ENCODE measurements at places on chromosomes 2 and 18.
A peak's percentile ranks its signal among the peaks of the same experiment; 100 is the strongest.

DNA sequence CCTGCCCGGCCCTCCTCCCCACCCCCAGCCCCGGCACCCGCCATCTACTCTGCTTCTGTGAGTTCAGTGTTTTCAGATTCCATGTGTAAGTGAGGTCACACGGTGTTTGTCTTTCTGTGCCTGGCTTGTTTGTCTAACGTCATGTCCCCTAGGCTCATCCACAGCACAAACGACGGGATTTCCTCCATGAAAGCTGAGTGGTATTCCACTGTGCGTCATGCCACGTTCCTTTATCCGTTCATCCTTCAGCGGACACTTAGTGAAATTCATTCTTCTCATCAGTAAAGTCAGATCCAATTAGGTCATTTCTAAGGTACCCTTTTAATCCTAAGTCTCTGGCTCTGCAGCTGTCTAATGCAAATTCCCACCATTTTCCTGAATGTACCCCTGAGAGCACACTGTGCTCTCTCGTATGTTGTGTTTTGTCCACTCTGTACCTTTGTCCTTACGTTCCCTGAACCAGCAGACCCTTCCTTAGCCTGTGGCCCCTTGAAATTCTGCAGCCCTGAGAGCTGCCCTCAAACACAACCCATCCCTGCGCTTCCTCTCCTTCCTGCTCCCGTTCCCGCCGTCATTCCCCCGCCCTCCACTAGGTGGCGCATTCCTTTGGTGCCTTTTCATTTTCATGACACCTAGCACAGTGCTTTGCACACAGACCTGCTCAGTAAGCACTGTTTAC lies 44.1 kb downstream of the TRAPPC12 start:
- DNase-seq = peak; percentile 65

GRCh38 chr2:106342831-106343251 lies 125.4 kb downstream of the RGPD3 start:
- no peak for DNase-seq

GRCh38 chr2:27264753-27265535 lies 2.1 kb upstream of the SLC30A3 start:
- peak; percentile 42 for DNase-seq

DNA sequence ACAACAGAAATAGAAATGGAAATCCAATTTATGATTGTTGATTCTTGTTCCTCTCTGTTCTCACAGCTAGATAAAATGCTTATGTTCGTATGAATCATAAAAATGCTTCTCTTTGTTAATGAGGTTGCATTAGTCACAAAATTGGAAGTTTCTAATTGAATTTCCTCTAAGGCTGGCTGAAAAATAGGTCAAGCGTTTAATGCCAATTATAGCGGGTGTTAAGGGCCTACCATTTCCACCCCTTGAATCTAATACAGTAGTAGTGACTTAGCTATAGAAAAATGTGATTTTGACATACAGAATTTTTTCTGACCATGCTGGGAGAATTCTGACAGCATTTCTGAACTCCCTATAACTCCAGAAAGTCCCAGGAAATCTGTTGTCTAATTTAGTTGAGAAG lies 107.1 kb downstream of the TTN start:
- no peak for DNase-seq

- DNase-seq = peak; percentile 90
Observed at GRCh38 chr2:189337656-189338055, 103.6 kb upstream of the WDR75 start.

- DNase-seq = peak; percentile 39
Observed at GRCh38 chr2:177187631-177188312, 24.8 kb upstream of the HNRNPA3 start.

GRCh38 chr18:70046207-70046606 lies 98.5 kb upstream of the CD226 start:
- DNase-seq = peak; percentile 54

DNA sequence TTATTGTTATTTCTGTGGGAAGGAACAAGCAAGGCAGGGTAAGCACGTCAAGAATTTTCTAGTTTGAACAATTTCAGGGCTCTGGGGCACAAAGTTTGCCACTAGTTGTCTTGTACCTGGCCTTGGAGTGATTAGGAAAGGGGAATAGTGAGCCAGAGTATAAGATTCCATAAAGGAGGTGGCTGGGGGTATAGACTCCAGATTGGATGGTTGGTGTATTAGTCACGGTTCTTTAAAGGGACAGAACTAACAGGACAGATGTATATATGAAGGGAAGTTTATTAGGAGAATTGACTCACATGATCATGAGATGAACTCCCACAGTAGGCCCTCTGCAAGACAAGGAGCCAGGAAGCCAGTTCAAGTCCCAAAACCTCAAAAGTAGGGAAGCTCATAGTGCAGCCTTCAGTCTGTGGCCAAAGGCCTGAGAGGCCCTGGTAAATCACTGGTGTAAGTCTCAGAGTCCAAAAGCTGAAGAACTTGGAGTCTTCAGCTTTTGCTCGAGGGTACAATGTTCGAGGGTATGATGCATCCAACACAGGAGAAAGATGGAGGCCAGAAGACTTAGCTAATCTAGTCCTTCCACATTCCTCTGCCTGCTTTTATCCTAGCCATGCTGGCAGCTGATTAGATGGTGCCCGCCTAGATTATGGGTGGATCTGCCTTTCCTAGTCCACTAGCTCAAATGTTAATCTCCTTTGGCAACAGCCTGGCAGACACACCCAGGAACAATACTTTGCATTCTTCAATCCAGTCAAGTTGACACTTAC lies 31.5 kb upstream of the PTPRM start:
- DNase-seq = no peak

DNA sequence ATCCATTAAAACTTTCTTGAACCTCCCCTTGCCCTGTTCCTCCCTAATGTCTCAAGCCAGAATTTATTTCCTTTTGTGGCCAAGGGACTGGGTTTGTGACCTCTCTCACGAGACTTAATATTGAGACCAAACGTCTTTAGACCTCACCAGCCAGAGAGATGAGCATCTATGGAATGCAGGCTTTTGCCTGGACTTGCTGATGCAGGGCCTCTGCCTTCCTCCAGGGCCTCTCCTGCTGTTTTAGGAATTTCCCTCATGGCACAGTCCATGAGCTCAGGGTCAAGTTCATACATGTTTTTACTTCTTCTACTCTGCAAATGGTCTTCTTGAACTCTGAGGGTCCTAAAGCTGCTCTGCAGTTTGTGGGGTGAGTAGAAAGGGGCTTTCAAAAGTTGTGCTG lies 22.3 kb downstream of the IL1B start:
- DNase-seq = peak; percentile 60

GRCh38 chr18:52700816-52701215 lies 360.8 kb downstream of the DCC start:
- DNase-seq = no peak

- DNase-seq = peak; percentile 65
Observed at GRCh38 chr2:170361090-170361936, 183.4 kb downstream of the MYO3B start.

- DNase-seq = no peak
Observed at GRCh38 chr2:100577777-100578176, 15.0 kb downstream of the PDCL3 start.

DNA sequence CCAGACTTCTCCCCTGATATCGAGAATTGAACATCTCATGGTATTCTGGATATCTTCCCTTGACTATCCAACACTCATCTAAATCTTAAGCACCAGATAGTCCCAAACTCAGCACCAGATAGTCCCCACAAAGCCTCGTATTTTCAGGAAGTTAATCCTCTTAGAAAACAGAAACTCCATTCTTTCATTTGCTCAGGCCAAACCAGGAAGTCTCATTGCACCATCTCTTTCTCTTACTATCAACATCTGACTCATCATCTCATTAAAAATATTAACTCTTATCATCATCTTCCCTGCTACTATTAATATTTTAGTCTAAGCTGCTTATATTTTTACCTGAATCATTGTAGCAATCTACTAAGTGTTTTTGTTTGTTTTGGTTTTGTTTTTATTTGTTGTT lies 286.4 kb downstream of the GALNT13 start:
- DNase-seq = no peak

DNA sequence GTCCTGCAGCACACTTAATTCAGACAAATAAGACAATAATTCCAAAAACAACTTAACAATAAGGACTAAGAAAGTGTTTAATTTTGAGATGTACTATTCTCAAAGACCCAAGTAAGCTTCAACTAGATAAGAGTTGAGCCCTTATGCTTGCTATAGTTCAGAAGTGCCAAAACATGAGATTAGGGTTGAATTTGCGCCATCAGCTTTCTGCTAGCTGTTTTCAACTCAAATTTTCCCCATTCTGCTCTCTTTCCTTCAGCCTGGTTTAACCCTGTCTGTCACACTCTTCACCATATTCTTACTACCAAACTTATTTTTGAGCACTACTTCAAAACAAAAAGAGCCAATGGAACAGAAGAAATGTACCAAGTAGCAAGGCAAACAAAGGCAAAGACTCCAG lies 4.1 kb downstream of the NFE2L2 start:
- no peak for DNase-seq

DNA sequence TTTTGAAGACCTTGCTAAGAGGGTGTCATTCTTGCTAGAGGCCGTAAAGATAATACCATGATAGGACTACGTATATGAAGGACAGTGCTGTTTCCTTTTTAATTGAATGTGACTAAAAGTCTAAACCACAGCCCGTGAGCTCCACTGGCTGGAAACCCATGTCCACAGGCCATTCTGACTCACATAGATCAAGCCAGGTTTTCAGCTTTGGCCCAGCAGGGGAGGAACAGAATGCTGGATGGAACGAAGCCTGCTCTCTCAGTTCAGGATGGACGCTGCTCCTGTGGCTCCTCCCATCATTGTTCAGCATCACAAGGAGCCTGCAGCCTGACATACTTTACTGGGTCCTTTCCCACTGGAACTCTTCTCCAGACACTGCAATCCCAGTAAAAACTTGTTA lies 47.6 kb downstream of the ALPK2 start:
- DNase-seq = peak; percentile 79

DNA sequence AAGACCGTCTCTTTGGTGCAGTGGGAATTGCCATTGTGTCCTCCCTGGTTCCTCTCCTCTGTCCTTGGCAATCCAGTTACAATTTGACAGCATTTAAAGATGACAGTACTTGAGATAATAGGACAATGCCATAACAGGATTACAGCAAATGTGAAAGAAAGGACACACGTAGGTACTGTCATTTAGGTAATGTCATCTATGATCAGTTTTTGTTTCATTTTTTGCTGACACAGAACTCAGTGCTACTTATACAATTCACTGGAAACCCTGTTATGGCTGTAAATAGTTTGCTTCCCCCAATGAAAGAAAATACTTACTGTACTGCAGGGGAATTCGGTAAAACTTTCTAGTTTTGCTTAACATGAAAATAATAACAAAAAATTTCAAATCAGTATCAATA lies 65.2 kb downstream of the BCL11A start:
- DNase-seq = no peak

- no peak for DNase-seq
Observed at GRCh38 chr2:226216575-226216974, 583.0 kb downstream of the IRS1 start.

DNA sequence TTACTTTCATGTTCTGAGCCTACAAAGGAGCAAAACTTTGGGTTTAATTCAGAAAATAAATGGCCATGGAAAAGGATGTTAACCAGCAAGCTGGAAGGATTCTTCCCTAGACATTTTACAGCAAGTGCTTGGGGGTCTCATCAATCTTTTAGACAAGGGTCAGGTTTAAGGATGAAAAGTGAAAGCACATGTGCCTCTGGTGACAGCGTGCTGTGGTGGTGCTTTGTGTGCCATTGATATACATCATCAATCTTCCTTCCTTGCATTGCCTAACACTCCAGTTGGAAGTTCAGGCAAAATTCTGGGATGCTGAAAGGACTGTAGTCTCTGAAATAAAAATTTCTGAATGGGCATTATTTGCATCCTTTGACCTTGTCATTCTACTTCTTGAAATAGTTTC lies 171.2 kb downstream of the KCNE4 start:
- no peak for DNase-seq

- DNase-seq = no peak
Observed at GRCh38 chr2:205850132-205850531, 167.8 kb downstream of the NRP2 start.

DNA sequence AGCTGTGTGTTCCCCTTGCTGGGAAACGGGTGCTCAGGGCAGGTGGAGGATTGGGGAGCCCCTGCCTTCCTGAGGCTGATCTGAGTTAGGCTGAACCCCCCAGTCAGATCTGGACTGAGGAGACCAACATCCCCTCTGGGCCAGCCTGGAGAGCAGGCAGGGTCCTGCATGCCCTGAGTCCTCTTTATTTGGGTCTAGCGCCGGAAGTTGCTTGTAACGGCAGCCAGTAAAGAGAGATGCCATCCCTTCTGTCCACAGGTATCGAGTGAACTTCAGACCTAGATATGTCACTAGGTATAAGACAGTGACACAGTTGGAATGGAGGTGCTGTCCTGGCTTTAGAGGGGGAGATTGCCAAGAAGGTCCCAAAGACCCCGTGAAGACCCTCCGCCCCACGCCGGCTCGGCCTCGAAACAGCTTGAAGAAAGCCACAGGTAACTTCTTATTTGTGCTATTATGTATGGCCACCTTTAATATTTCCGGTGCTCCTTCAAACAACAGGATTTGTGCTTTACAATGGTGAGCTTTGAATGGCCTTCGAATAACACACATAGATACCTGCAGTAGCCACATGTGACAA lies 38.0 kb downstream of the EMILIN2 start:
- no peak for DNase-seq

- DNase-seq = no peak
Observed at GRCh38 chr2:111205774-111206173, 85.1 kb downstream of the BCL2L11 start.

DNA sequence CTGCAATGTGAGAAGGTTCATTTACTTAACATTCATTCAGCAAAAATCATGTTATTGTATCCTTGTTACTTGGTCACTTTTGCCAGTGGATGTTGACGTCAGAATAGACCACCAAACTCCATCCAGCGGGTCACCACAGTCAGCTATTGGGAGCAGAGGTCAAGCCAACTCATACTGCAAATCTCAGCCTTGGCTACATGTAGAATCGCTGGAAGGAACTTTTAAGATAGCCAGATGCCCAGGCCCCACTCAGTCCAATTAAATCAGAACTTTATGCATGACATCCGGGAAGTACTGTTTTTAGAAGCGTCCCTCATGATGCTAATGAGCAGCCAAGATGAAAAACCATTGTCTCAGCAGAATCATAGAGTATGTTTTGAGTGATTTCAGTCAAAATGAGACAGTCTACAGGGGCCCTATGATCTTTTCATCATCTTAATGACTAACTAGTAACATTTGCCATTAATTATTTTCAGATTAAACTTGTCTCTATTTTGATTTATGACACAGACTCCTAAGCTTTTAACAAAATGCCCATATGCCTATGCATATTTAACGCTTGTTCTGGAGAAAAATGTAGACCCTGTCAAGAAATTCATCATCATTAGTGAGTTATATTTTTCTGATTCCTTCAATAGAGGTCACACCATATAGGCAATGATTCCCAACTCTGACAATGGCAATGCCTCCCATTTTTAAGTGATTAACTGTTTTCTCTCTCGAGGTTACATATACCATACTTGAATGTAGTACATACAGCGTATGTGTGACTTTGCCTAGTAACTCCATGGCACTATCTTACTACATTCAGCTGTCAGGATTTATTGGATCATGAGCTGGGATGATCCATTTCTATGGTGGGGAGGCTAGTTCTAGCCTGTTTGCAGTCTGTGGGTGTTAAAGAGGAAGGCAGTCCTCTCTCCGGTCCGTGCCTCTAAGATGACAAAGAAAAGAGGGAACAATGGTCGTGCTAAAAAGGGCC lies 63.7 kb upstream of the CCBE1 start:
- DNase-seq = no peak

GRCh38 chr18:35241448-35241804 lies 592 bp downstream of the ZNF397 start:
- no peak for DNase-seq

GRCh38 chr2:164221473-164221872 lies 399.8 kb downstream of the GRB14 start:
- DNase-seq = no peak

- DNase-seq = peak; percentile 99
Observed at GRCh38 chr2:101252408-101253012, at the start of gene CNOT11. Gene CNOT11 (plus strand): TSS chr2:101252886. CDS start chr2:101252965, 79 bp downstream.

- no peak for DNase-seq
Observed at GRCh38 chr2:30923623-30924022, 116.4 kb upstream of the CAPN13 start.

Data from fibroblast of pulmonary artery (primary cell).